ENCODE measurements at places on chromosomes 5 and 9.

GRCh38 chr9:84903963-84904362 lies 234.4 kb downstream of the NTRK2 start:
- DNase-seq = no peak

DNA sequence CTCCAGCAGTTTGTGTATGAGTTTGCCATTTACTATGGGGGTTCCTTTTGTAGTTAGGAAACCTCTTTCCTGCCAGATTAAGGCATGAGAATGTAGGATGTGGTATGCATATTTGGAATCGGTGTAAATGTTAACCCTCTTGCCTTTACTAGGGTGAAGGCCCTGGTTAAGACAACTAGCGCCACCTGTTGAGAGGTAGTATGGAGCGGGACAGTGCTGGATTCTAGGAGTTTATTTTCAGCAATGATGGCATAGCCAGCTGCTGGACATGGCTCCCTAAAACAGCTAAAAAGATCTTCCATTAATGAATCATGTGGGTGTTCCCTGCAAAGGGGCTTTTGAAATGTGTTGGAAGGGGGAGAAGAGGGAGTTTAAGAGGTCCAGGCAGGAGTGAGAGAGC lies 30.7 kb upstream of the GPX3 start:
- no peak for DNase-seq

GRCh38 chr5:103283120-103283519 lies 24.6 kb downstream of the MACIR start:
- DNase-seq = no peak

- no peak for DNase-seq
These were observed 59.4 kb downstream of the NDUFAF2 start for GRCh38 chr5:61004448-61004847.

GRCh38 chr5:120152472-120152871 lies 311.6 kb upstream of the PRR16 start:
- DNase-seq = no peak

- DNase-seq = no peak
These were observed 47.5 kb downstream of the CDK5RAP2 start for GRCh38 chr9:120532475-120532874.

GRCh38 chr5:163529698-163530097 lies 24.3 kb downstream of the MAT2B start:
- DNase-seq = no peak

DNA sequence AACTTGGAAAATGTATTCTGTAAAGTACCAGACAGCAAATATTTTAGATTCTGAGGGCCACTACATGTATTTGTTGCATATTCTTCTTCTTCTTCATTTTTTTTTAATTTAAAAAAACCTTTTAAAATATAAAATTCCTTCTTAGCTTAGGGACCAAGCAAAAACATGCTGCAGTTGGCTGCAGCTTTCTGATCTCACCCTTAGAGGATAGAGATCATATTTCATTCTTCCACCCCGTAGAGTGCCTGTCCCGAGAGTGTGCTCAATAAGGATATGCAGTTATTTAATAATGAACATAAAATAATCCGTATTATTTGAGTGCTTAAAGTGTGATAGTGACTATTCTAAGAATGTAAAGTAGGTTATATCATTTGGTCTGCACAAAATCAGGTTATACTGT lies 204.2 kb upstream of the CD180 start:
- DNase-seq = no peak

DNA sequence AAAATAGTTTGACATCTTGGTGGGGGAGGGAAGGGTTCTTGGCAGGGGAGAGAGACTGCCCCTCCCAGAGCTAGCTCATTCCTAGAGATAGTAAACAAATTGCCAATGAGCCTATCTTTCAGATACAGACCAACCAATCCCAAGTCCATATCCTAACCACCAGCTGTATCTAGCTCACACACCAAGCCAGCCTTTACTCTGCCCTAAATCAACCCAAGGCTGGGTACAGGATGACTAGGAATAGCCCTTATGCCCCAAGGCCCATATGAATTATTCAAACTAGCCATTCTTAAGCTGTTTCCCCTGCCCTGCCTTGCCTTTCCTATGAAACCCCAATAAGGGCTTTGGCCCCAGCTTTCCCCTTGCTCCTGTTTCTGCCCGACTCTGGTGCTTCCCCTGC lies 281.3 kb upstream of the PANK3 start:
- DNase-seq = no peak

DNA sequence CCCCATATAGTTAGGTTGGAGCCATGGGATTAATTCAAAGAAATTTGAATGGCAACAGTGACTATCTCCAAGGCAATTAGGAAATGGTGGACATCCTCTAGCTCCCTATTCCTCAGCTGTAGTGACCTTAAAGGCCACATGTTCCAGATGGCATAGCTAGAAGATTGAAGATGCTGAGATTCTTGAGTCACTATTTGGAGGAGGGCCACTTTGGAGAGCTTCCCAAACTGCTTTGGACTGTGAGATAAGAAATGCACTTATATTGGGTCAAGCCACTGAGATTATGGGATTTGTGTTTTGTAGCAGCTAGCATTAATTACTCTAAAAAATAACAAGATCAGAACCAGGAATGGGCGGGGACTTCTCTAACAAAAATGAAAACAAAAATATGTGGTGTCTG lies 636.2 kb upstream of the CCNG1 start:
- no peak for DNase-seq

GRCh38 chr9:1460143-1460769 lies 410.1 kb downstream of the DMRT2 start:
- no peak for DNase-seq

DNA sequence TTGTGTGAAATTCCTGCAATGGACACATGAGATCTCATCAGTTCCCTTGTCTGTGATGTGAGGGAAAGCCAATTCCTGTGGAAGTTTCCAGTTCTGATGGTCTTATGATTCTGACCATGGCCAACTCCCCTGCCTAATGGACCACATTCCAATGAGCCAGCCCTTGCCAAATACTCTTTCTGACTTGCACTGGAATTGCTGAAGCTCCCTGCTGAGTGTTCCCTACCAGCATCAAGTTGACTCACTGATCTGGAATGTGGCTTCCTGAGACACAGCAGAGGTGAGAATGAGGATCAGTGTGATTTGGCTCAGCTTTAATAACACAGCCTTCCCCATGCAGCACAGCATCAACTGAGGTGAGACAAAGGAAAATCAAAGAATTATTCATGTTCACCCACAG lies 427.8 kb downstream of the KDM4C start:
- no peak for DNase-seq

- no peak for DNase-seq
These were observed 170.8 kb upstream of the FBN2 start for GRCh38 chr5:128708841-128709240.

DNA sequence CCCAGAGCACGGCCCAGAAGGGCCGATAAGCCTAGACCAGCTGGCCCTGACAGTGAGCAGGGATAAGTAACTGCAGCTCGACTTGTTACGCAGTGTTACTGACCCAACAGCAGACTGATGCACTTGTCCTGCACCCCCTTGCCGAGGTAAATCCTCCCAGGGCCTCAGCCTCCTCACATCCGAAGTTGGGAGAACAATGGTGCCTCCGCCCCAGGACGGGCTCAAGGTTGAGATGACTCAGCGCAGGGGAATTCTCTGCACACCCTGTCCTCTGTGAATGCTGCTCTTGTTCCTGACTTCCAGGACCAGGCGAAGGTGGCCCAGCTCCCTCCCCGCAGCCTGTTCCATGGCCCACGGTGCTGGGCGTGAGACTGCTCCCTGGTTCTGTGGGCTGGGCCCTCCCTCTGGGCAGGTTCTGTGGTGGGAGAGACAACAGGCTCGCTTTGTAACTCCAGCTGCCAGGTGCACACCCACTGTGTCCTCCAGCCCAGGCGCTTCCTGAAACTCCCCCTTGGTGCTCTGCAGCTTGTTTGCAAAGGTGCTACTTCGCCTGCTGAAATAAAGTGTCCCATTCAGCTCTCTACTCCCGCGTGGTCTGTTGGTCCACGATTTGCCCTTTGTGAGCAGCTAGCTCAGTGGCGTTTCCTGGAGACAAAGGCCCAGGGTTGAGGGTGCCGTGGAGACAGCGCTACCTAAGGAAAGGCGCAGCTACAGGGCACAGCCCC lies 40.1 kb upstream of the SLC6A19 start:
- DNase-seq = no peak

GRCh38 chr5:39195198-39195826 lies 24.1 kb downstream of the FYB1 start:
- no peak for DNase-seq

DNA sequence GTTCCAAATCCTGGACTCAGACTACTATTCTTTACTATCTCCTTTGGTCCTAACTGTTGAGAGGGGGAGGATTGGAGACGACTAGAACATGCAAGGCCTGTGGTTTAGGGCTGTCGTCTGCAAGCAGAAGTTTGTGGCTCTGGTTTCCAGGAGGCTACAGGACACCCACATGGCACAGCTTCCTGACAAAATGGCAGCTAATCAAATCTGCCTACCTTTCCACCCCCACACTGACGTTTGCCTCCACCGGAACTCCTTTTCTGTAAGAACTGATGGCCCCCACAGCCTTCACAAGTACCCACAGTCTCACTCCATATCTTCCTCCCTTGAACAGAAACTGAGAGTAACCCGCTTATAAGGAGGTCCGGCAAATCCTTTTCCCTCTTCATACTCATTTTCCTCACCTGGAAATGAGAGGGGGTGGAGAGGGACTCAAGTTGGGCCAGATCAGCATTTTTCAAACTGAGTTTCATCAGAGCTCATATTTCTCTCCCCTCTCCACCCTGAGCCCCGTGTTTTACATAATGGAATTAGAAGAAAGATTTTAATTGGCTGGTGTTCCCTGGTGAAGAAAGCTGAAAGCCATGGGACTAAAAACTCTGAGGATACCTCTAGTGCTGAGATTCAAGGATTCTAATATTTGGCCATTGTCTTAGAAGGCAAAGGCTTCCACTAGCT lies 5.2 kb downstream of the SLC31A2 start:
- no peak for DNase-seq

- DNase-seq = no peak
These were observed 50.9 kb upstream of the EQTN start for GRCh38 chr9:27347889-27348288.

DNA sequence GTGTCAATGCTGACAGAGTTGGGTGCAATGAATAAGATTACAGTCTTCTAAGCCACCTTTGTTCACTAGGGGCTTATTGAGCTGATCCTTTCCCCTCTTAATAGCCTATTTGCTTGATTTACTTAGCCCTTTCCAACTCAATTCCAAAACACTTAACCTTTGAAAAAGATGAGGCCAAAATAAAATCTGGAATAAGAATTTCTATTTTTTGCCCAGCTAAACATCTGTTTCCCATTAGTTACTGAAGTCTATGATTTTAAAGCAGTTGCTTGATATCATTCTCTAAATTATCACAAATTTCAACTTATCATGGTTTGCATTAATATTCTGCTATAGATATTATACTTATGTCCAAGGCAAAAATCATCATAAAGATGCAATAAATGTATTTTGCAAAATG lies 1272.0 kb upstream of the ACO1 start:
- no peak for DNase-seq

- no peak for DNase-seq
These were observed 121.1 kb upstream of the TRIM32 start for GRCh38 chr9:116565986-116566385.

DNA sequence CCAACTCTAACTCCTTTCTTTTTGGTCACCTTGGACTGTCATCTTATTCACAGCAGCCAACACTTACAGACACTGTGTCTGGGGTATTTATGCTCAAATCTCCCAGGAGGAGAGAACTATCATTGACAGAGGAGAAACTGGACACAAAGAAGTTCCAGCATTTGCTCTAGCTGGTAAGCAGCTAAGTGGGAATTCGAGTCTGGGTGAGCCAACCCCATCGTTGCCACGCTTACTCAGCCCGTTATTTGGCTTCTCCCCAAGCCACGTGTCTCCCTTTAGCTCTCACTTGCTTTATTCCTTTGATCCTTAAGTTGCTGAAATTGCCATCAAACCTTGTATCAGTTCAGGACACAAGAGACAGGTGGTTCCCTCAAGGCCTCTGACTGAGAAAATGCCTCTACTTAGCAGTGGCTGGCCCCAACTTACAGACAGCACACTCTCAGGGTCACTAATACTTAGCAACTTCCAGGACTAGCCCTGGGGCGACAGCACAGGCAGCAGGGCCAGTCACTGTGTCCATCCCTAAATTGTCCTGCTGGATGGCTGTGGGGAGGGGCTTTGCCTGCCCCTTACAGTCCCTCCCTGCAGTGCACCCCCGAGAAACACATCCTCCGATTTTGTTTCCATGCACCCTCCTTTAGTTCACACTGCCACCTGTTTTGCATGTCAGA lies 1.4 kb downstream of the SLC36A2 start:
- DNase-seq = no peak

- no peak for DNase-seq
These were observed 5.5 kb upstream of the N4BP3 start for GRCh38 chr5:178107756-178108310.

- DNase-seq = no peak
These were observed 647.4 kb downstream of the MTRR start for GRCh38 chr5:8516356-8516755.

- DNase-seq = peak; percentile 31
These were observed 197.5 kb downstream of the MAPKAP1 start for GRCh38 chr9:125509476-125509875.

DNA sequence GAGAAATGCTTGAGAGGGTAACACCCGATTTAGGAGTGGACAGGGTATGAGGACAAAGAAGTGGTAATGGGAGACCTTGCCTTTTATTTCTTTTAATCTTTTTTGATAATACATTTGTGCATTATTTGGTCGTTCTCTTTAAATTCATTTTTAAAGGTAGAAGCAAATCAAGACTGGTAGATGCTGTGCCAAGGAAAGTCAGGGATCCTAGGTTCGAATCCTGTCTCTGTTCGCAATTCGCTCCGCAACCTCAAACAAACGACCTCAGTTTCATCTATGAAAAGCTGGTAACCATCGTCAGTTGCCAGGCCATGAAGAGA lies 353 bp upstream of the TMED9 start:
- DNase-seq = no peak

DNA sequence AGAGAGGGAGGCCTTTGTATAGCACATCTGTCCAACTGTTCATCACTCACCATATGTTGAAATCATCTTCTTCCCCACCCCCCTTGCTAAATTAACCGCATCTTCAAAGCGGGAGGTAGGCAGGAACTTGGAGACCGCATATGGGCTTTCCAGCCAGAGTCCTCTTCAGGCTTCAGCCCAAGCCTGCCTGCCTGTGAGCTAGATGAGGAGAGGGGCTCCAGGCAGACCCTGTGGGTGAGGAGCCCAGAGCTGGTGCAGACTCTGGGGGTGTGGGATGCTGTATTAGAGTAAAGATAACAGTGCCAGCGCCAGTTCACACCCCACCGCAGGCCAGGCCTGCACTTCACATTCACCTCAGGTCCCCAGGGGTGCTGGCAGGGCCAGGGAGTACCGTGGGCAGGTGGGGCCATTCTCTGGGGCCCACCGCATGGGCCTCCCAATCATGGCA lies 16.2 kb downstream of the PRRC2B start:
- DNase-seq = peak; percentile 77

DNA sequence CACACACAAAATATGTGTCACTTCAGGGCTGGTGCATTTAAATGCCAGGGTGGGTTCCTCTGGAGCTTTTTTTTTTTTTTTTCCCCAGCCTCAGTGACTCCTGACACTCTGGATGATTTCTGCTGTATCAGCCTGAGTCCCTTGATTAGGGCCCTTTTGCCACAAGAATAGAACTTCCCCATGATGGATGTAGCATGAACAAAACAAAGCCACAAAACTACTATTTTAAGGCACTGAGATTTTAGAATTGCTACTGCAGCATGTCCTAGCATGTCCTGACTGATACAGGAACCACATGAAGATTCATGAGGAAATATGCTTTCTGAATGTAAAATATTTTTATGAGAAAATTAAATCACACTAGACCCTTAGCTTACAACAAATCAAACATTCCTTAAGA lies 13.9 kb upstream of the ADGRD2 start:
- no peak for DNase-seq

- no peak for DNase-seq
These were observed 235.4 kb downstream of the DOCK8 start for GRCh38 chr9:450057-450456.

Measured in NCI-H2171 (cell line).